ENCODE measurements at places on chromosomes 6 and 20.

- DNase-seq: no peak
These were observed 148.8 kb downstream of the ARID1B start for GRCh38 chr6:156925718-156926607.

GRCh38 chr20:11277170-11277569 is 603.4 kb upstream of the JAG1 start:
- no peak for DNase-seq

DNA sequence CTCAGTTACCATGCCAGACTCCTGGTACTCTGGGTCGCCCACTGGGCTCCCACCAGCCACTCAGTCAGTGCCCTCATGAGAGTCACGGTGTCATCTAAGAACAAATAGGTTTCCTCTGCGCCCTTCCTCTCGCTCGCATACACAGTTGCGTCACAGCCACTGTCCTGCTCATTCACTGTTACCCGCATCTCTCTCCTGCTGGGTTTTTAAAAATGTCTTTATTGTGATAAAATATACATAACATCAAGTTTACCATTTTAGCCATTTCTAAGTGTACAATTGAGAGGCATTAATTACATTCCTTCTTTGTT is 4.0 kb downstream of the TEAD3 start:
- peak; percentile 24 for DNase-seq

- no peak for DNase-seq
These were observed 341.6 kb downstream of the NRN1 start for GRCh38 chr6:5665173-5665572.

DNA sequence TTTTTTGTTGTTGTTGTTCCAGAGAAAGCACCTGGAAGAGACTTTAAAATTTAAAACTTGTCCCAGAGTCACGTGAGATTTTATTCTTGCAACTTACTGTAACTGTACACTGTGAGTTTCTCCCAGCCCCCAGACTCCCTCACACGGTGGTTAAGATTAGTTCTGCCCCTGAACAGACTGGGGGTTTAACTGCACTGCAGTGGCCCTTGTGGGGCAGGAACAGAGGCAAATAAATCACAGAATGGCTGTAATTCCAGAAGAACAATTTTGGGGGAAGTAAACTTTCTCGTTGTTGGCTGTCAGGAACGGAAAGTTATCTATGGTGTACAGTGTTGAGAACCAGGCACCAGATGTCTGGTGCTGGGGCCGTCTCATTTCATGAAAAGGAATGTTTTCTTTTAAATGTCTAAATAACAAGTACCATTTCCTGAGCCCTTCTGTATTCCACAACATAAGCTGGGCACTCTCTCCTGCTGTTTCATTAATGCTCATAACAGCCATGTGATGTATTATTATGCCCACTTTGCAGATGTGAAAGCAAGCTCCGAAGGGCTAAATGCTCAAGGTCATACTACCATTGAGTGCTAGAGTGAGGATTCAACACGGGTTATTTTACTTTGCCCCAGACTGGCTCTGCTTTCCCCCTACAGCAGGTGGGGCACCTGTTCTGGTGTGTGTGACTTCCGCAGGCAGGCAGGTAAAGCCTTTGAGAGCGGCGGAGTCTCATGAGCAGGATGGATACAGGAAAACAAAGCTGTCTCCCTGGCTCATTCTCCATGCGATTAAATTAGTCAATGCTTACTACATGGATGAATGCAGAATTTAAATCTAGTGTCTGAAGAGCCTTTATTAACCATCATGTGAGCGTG is 30.5 kb downstream of the CNKSR3 start:
- no peak for DNase-seq

- DNase-seq: no peak
These were observed 122.3 kb downstream of the NKAIN2 start for GRCh38 chr6:123925842-123926399.

DNA sequence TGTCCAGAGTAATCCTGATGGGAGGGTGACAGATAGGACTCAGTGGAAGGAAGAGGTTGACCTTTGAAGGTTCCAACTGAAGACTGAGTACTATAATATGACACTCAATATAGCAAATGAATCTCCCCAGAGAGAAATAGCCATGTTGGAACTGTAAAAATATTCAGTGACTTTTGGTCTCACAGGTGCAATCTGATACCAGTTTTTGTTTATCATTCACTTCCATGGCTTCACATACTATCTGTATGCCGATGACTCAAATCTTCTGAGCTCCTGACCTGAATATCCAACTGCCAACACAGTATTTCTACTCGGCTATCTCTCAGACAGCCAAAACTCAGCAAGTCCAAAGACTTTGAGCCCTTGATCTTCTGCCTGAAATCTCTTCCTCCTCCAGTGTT is 21.8 kb upstream of the PKHD1 start:
- no peak for DNase-seq

- no peak for DNase-seq
These were observed 244.4 kb downstream of the GMPR start for GRCh38 chr6:16482702-16483314.

GRCh38 chr20:59948828-59949720 is 8.9 kb downstream of the FAM217B start:
- DNase-seq: no peak

DNA sequence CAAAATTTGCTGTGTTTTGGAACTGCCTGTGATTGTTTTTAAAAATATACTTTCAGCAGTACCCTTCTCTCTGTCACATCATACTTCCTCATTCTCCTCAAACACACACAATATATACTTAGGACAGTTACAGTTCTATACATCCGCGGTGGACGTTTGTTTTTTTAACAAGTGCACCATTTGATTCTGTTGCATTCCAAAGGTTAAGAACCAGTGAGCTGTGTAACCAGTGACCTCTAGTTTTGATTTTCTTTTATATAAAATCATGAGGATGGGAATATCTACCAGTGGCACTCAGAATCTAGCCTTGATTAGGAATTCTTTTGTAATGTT is 152.8 kb downstream of the CARMIL1 start:
- DNase-seq: no peak

DNA sequence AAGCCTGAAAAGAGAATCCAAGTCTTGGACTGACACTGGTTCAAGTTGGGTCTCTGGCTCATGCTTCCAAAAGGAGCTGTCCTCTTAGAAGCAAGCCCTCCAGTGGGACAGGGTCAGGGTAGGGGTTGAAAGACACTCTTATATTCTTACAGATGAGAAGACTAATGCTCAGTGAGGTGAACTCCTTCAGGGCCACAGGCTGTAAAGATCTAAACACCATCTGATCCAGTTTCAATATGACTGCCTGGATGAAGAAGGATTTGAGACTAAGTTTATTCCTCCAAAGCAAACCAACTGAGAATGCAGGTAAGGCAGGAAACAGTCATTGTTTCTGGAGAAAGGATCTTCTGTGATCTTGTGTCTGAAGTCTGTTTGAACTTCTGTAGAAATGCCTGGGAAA is 99.0 kb upstream of the TAB2 start:
- DNase-seq: no peak

- no peak for DNase-seq
These were observed 525 bp upstream of the MAK start for GRCh38 chr6:10838794-10839333.
